ENCODE measurements at places on chromosomes 7 and 10.

DNA sequence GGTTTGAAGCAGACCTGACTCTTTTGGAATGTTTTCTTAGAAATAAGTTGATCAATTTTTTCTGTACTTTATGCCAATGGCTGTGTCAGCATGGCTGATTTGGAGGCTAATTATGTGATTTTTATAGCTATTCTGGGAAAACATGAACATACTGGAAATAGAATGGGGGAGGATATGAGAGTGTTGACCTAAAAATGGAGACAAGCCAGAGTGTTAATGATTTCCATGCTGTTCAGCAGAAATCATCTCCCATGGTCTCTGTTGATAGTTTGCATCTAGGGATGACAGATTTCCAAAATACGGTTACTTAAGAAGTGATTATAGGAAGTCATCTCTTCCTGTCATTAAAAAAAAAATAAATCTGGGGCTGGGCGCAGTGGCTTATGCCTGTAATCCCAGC is 32.7 kb upstream of the DMTF1 start:
- no peak overlapping the region for H3K4me3 ChIP-seq
- DNase-seq = no peak
- no peaks in the 10 kb centered on the region for H3K4me1 ChIP-seq
- no peak overlapping the region for H3K27ac ChIP-seq
- H3K36me3 ChIP-seq = no peaks in the 10 kb centered on the region
- H3K27me3 ChIP-seq = no peaks in the 10 kb centered on the region

- H3K36me3 ChIP-seq = no peaks in the 10 kb centered on the region
- no peak overlapping the region for H3K4me3 ChIP-seq
- DNase-seq = no peak
- no peaks in the 10 kb centered on the region for H3K27me3 ChIP-seq
Observed at GRCh38 chr7:140495514-140496097, 16.3 kb upstream of the MKRN1 start.

DNA sequence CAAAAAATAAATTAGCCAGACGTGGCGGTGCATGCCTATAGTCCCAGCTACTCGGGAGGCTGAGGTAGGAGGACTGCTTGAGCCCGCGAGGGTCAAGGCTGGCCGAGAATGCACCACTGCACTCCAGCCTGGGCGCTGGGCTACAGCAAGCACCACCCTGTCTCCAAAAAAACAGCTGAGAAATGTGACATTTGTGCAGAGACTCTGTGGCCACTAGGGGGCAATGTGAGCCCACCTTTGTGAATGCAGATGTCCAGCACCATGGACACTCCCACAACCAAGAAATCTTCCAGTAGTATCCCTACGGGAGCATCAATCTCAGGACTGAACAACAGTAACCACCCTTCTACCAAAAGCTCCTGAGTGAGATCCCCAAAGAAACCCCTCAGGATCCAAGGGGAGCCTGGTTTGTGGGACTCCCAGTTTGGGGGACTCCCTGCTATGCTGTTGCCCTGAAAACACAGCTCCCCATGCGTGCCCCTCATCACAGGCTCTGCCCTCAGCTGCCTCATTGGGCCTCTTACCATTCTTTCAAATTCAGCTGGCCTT is 6.2 kb upstream of the AHCYL2 start:
- H3K27ac ChIP-seq = no peak overlapping the region
- H3K36me3 ChIP-seq = no peaks in the 10 kb centered on the region
- no peaks in the 10 kb centered on the region for H3K4me1 ChIP-seq
- no peak overlapping the region for H3K4me3 ChIP-seq

- no peaks in the 10 kb centered on the region for H3K36me3 ChIP-seq
- DNase-seq = no peak
- H3K4me1 ChIP-seq = no peaks in the 10 kb centered on the region
- H3K27ac ChIP-seq = no peak overlapping the region
Observed at GRCh38 chr10:33483124-33483815, 148.8 kb upstream of the NRP1 start.

DNA sequence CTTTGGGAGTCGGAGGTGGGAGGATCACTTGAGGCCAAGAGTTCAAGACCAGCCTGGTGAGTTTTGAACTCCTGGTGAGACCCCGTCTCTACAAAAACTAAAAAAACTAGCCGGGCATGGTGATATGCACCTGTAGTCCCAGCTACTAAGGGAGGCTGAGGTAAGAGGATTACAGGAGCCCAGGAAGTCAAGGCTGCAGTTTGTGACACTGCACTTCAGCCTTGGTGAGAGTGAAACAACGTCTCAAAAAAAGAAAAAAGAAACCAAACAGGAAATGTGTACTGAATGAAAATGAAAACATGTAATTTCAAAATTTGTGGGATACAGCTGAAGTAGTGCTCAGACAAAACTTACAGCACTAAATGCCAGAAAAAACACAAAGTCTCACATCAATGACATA is 7.6 kb downstream of the ARHGAP12 start:
- no peaks in the 10 kb centered on the region for H3K27me3 ChIP-seq
- H3K27ac ChIP-seq = no peak overlapping the region
- H3K4me1 ChIP-seq = peaks cover 4% of the 10 kb centered on the region
- H3K36me3 ChIP-seq = no peaks in the 10 kb centered on the region

DNA sequence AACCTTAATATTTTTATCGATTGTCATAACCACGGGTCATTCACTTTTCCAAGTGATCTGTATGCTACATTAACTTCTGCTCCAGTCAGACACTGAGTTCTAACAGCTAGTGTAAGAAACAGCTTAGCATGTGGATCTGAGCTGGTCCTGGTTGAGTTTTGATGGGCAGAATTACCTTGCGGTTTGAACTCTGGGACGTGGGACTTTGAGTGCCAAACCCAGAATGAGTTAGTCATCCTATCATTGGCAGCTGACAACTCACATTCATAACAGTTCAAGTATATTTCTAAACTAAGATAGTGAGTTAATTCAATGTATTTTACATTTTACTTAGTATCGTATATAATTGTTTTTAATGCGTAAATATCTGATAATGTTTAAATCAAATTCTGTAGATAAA is 43.2 kb downstream of the C7orf33 start:
- no peak for DNase-seq
- H3K4me3 ChIP-seq = no peak overlapping the region
- no peaks in the 10 kb centered on the region for H3K4me1 ChIP-seq
- H3K27me3 ChIP-seq = peaks cover 3% of the 10 kb centered on the region
- H3K36me3 ChIP-seq = no peaks in the 10 kb centered on the region

GRCh38 chr10:774661-775244 is 85.3 kb upstream of the DIP2C start:
- DNase-seq = no peak
- H3K27me3 ChIP-seq = no peaks in the 10 kb centered on the region
- no peak overlapping the region for H3K4me3 ChIP-seq
- no peaks in the 10 kb centered on the region for H3K36me3 ChIP-seq
- no peaks in the 10 kb centered on the region for H3K4me1 ChIP-seq

DNA sequence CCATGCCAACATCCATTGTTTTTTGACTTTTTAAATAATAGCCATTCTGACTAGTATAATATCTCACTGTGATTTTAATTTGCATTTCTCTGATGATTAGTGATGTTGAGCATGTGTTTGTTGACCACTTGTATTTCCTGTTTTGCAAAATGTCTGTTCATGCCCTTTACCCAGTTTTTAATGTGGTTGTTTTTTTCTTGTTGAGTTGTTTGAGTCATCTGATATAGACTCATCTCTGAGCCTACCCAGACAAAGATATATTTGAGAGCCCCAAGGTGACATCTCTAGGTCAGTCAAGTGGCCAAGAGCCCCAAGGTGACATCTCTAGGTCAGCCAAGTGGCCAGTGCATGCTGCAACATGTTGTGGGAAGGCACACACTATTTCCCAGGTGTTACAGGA is 224.7 kb downstream of the HECW1 start:
- no peaks in the 10 kb centered on the region for H3K4me1 ChIP-seq

DNA sequence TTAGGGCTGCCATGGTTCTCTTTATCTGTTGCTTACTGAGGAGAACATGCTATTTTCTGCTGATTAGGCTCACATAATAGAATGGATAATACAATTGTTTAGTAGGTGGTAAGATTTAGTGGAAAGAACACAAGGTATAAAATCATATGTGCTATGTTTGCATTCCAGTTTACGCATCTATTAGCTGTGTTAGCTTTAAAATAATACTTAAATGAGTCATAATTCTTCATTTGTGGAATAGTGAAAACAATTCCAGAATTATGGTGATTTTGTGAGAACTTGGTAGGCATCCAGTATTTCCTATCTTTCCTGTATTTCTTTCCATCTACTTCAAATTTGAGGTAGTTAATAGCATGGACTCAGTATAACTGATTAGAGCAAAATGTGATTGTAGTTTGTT is 1585.5 kb upstream of the LRRTM3 start:
- H3K4me3 ChIP-seq = no peak overlapping the region
- no peaks in the 10 kb centered on the region for H3K27me3 ChIP-seq
- H3K27ac ChIP-seq = no peak overlapping the region
- DNase-seq = no peak

DNA sequence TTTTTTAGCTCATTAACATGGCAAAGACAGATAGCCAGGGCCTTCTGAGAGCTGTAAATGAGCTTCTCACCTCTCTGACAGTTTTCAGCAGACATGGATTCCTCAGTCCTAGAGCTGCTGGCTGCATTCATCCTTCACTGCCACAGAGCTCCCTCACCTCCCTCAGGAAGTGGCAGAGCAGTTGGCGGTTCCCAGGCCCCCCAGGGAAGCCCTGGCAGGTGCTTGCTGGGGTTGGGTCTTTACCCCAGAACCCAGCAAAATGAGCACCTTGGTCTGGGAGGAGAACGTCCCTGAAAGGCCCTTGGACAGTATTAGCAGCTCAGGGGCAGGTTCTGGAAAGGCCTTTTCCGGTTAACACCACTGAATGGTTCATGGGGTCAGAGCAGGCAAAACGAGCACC is 288.0 kb downstream of the PTPRN2 start:
- H3K27me3 ChIP-seq = no peaks in the 10 kb centered on the region
- H3K36me3 ChIP-seq = no peaks in the 10 kb centered on the region
- H3K4me1 ChIP-seq = no peaks in the 10 kb centered on the region
- no peak overlapping the region for H3K27ac ChIP-seq
- no peak for DNase-seq
- H3K4me3 ChIP-seq = no peak overlapping the region

DNA sequence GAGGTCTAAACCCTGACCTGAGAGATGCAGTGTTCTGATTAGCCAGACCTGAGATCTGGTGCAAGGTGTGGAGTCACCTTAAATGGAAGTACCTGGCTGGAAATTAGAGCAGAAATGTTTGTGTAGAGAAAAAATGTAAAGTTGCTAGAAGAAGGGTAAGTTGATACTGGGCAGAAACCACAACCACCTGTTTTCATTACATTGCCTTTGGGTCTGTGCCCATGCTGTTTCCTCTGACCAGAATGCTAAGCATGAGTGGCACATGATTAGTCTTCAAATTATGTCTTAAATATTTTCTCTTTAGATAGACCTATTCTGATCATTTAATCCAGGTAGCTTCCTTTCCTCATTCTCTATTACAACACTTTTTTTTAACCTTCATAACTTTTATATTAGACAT is 69.0 kb downstream of the CASD1 start:
- no peaks in the 10 kb centered on the region for H3K36me3 ChIP-seq
- no peak overlapping the region for H3K27ac ChIP-seq
- no peak overlapping the region for H3K4me3 ChIP-seq
- H3K4me1 ChIP-seq = peaks cover 3% of the 10 kb centered on the region

Measured in large intestine (tissue), 12 donors.